ENCODE measurements at places on chromosomes 13 and 19.

DNA sequence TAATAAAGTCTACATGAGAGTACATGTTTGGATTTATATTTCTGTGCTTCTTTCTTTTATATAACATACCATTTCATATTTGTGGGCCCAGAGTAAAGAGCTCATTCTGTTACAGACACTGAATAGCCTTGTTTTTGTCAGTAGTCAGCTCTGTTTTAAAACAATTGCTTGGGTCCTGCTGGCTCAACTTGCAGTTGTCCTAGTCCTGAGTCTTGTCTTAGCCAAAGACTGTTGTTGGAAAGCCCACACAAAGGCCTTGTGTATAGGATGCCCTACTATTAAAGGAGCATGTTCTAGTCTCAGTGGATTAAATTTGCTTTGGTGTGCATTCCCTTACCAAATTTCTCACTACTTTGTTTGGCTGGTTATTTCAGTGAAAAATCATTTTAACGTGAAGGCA is 3.8 kb upstream of the KCNRG start:
- no peak for DNase-seq

DNA sequence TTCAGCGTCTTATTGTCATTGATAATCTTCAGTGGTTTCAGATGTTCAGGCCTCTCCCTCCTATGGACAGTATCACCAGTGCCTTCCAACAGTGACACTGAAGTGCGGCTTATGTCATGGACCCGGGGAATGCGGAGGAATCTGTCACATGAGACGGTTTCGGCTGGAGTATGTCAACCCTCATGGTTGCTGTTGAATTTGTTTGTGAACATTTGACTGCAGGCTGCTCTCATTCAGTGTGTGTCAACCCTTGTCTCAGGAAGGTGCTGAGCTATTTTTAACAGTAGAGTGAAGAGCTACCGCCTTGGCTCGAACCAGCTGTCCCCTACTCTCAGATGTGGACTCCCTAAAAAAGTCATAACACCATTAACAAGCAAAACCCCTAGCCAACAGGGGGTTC is 138.8 kb upstream of the RNF113B start:
- no peak for DNase-seq

- no peak for DNase-seq
Observed at GRCh38 chr13:75362026-75362425, 119.9 kb downstream of the TBC1D4 start.

GRCh38 chr13:73001971-73002370 is 56.8 kb upstream of the KLF5 start:
- DNase-seq = no peak

GRCh38 chr13:33228648-33229445 is 56.7 kb downstream of the STARD13 start:
- no peak for DNase-seq

GRCh38 chr13:106551350-106551749 is 15.9 kb upstream of the EFNB2 start:
- no peak for DNase-seq

GRCh38 chr13:59441596-59442280 is 722.0 kb downstream of the DIAPH3 start:
- DNase-seq = no peak
